ENCODE measurements at places on chromosomes 1 and 21.

GRCh38 chr1:231040800-231041718 lies 1.0 kb upstream of the FAM89A start:
- DNase-seq: no peak

GRCh38 chr1:75312620-75313019 lies 178.4 kb downstream of the LHX8 start:
- DNase-seq: no peak

- DNase-seq: no peak
These were observed 183.2 kb downstream of the GRIK3 start for GRCh38 chr1:36851087-36851486.

DNA sequence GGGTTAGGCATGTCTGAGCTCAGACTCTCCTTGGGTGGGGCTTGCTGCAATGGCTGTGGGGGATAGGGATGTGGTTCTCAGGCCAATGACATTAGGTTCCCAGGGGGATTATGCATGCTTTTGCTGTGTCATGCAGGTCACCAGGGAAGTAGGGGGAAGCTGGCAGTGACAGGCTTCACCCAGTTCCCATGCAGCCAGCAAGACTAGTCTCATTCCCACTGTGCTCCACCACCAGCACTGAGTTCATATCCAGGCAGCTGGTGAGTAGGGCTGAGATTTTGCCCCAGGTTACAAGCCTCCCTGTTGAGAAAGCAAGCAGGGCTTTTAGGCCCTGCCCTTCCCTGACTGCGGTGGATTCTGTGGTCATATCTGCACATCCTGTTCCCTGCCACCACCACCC lies 32.1 kb upstream of the PLA2G5 start:
- DNase-seq: peak; percentile 5

- no peak for DNase-seq
These were observed 9.8 kb downstream of the RSBN1 start for GRCh38 chr1:113802367-113803007.

DNA sequence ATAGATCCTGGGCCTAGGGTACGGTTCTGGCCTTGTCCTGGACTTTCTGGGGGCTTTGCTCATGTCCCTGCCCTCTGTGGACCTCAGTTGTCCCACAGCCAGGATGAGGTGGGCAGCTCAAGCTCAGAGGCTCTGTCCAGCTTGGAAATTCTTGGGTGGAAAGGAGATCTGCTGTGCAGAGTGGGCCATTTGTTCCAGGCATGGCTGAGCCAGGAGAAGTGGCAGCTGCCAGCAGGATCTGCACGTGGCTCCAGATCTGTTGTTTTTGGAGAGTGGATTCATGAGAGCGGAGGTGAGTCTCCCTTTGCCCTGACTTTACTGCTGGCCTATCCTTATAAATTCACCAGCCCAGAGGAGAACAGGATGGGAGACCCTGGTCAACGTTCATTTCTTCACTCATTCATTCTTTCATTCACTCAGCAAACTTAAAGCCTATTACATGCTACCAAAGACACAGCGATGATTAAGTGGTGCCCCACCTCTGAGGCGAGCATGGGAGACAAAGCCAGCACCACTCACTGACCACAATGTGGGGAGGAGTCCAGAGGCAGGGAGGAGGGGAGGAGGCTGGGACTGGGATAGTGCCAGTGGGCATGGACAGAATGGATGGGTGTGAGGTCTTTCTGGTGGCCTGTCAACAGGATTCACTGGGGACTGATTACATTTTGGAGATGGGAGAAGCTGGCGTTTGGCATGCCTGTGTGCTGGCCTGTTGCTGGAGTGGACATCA lies 205.1 kb downstream of the TRABD2B start:
- no peak for DNase-seq

Data from inflammatory macrophage treated with lipopolysaccharide for 4 hours (primary cell).